ENCODE measurements at places on chromosomes 12 and 14.

DNA sequence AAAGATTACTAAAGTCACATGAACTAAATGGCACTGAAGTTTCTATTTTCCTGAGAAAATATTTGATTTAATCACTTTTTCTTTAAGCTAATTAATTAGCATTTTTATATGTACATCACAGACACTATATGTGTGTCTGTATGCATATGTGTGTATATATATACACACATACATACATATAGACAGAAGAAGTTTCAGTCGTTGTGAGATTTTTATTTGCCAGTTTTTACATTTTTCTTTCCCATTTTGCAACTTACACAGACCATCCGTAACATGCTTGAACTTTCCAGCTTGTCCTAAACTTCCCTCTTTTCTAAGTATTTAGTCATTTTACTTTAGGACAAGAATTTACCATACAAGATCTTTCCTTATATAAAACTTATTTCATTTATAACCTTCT, 299.1 kb downstream of the IPO8 start:
- DNase-seq: no peak

DNA sequence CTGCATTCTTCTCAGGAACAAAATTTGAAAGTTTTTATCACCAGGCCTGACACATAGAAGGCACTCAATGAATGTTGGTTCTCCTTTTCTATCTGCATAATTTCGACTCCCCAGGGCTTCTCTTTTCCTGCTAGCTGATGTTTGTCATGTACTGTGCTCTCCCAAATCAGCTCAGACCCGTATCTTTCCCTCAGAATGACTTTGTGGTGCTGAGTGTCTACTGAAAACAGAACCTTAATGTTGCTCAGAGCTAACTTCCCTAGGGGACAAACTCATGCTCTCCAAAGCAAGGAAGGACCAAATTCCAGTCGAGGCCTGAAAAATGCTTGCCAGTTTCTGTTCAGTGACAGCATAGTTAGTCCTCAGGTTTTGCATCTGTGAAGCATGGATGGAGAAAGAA, 1.9 kb downstream of the ARHGDIB start:
- no peak for DNase-seq

DNA sequence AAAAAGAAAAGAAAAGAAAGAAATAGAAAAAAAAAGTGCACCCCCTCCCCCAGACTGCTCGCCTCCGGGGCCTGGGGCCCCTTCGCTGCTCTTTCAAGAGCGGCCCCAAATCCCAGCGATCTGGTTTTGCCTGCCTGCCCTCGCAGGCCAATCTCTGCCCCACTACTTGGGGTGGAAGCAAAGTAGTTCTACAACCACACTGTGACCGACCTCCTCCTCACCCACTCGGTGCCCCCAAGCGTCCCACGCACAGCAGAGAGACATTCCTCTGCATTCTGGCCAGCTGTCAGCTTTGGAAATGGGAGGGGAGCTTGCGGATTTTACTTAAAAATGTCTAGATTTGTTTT, 2.4 kb upstream of the TBX3 start:
- no peak for DNase-seq

GRCh38 chr12:639566-639965, 23.7 kb downstream of the NINJ2 start:
- no peak for DNase-seq

GRCh38 chr14:39680777-39681176, 248.5 kb upstream of the FBXO33 start:
- DNase-seq: no peak

DNA sequence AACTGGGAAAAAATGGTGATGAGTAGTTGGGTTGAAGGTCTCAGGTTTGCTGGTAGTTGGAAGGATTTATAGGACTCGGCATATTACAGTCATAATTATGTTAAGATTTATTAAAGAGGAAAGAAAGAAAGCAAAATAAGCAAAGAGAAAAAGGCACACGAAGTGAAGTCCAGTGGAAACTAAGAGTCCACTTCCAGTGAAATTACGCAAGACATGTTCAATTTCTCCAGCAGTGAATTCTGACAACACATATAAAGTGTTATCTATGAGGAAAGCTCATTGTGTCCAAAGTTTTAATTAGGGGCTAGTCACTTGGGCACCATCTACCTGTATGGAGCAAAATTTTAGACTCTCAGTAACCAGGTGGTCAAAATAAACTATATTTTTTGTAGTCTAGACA, 143.3 kb downstream of the CEP128 start:
- DNase-seq: no peak

GRCh38 chr14:101167428-101167827, 263.9 kb upstream of the RTL1 start:
- no peak for DNase-seq

DNA sequence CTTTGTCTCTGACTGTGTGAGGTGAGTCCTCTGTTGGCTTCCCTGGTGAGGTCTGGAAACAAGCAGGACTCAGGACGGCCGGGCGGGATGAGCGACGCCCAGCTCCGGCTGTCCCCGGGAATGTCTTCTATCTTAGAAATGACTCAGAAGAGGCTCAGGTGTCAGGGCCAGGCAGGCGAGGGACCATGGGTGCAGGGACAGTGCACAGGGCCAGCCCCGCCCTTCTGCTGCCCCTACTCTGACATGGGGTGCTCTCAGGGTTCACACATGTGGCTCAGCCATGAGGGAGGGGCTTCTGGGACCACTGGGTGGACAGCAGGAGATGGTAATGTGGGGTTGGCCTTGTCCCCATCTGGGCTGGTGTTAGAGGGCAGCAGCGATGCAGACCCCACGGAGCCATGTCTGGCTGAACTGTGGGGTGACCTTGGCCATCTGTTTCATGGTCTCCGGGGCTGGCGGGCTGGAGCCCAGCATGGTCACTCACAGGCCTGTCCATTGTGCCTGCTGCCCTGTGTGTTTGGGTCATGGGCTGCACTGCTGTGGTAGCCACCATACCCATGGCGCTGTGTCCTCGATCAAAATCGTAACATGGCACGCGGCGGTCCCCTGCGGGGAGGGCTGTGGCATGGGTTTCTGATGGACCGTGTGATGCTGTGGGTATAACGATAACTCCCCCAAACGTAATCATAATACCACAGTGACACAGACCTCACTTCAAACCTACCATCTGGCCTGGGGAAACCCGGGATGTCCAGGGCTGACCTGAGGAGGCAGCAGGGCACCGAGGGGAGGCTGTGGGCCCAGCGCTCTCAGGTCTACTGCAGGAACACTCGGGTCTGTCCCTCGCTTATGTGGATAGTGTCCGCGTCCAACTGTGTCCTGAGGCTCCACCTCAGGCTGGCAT, 368.8 kb downstream of the TMEM121 start:
- DNase-seq: no peak

DNA sequence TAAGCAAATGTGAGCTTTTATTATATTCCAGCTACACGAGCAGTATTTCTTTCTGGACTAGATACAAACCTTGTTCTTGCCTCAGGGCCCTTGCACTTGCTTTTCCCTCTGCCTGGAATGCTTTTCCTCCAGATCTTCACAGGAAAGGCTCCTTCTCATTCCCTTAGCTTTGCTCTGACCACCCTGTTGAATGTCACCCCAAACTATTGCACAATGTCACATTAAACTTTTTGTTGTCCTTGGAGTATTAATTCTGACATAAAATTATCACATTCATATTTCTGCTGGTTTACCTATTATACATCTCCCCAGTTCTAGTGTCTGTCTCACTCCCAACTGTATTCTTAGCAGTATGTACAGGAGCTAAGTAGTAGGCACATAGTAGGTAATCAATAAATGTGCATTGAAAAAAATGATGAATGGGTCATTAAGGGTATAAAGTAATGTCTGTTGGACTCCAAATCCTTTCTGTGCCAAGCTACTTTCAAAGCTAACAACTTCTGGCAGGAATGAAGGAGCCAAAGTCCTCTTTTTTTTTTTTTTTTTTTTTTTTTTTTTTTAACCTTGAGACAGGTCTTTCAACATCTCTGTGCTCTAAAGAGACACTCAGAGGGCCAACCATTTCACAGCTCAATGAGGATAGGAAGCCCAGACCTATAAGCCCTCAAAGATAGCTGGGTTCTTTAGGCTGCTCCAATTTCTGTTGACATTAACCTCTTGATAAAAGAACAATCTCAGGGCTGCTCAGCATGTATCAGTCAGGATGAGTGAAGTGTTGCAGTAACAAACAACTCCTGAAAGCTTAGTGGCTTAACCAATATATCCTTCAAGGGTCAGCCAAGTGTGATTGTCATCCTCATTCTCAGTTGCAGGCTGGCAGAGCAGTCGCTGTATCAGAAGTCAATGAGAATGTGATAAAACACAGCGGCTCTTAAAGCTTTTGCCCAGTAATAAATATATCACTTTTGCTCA, 424.4 kb upstream of the TBX3 start:
- DNase-seq: no peak

DNA sequence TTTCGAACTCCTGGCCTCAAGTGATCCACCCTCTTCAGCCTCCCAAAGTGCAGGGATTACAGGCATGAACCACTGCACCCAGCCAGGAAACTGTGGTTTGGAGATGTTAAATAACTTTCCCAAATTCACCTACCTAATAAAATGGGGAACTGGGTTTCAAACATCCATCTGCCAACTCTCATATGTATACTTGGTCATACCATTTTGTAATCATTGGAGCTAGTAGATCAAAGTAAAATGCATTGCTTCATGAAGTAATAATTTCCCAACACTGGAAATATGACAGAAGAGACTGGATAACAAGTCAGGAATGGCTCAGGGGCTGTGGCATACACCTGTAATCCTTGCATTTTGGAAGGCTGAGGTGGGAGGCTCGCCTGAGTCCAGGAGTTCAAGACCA, 5.3 kb upstream of the HECTD1 start:
- DNase-seq: no peak

DNA sequence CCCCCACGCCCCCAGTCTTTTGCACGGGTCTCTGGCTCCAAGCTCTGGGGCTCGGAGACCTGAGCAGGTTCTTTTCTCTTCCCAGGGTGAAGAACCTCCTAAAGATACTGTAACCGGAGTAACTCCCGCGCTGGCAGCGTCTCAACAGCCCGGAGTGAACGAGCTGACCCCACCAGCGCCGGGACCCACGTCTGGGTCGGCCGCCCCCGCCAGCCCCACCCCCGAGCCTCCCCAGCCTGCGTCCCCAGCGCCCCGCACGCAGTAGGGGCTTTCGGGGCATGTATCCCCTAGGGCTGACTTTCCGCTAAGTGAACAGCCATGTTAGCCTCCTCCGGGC, 858 bp downstream of the SLC35F4 start:
- no peak for DNase-seq

DNA sequence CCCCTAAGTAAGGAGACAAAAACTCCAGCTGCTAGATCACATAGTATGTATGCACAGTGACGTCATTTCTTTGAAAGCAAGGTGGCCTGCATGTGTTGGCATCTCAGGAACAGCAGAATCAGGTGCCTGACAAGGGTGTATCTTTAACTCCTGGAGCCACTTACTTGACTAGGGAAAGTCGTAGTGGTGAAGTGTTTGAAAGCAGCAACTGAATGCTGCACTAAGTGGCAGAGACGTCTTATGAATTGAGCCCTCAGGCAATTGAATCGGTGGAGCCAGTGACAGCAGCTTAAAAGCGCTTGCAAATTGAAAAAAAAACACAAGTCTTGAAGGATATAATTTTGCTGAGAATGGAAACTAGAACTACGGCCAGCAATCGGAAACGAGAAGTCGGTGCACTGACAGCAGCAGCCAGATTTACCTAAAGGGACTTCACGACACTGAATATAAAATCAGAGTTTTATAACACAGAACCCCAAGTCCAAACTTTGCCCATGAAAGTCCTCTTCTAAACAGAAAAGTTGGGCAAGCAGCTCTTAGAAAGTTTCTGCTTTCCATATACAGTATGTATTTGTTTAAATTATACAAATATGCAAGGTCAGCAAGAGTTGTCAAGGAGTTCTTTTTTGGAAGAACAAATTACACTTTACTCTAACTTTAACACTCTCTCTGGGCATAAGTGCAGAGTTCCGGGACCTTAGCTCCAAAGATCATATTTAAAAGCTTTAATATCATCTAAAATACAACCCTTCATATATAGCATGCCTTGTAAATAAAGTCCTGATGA, 1.1 kb downstream of the IGF1 start:
- peak; percentile 61 for DNase-seq

DNA sequence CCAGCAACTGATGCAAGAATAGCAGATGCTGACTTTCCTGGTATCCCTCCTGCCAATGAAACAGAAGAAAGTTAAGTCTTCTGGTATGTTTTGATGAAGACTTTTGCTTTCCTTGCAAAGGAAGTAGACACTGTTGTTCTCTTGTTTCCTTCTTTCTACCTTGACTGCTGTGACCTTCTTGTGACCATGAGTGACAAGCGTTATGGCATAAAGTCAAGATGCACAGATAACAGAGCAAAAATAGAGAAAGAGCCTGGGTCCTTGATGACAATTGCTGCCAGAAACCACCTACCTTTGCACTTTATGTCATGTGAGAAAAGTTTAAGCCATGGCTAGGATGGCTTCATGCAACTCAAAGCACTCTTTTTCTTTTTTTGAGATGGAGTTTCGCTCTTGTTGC, 49.2 kb upstream of the LTA4H start:
- DNase-seq: no peak

GRCh38 chr12:45760333-45760732, 30.8 kb downstream of the ARID2 start:
- DNase-seq: no peak

DNA sequence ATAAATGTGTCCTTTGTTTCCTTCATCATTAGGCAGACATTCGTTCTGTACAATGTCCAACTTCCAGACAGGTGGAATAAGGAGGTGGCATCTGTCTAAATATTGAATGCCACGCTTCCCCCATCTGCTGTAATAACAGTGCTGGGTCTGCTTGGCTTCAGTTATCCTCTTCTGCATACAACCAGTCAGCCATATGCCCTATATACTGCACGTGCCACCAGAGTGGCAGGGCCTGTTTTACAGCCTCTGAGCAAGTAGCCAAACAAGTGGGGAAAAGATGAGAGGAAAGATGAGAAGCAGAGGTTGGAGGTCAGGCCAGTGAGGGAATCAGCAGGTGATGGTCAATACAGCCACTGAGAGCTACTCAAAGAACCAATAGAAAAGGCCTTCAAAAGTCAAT, 55.4 kb downstream of the OTX2 start:
- DNase-seq: peak; percentile 52

GRCh38 chr14:89276424-89276975, 140.5 kb downstream of the FOXN3 start:
- DNase-seq: no peak

GRCh38 chr12:45638386-45638785, 91.1 kb upstream of the ARID2 start:
- no peak for DNase-seq

GRCh38 chr12:98456041-98456440, 59.3 kb upstream of the TMPO start:
- DNase-seq: no peak

- DNase-seq: no peak
Observed at GRCh38 chr14:33768458-33768830, 182.4 kb downstream of the EGLN3 start.

GRCh38 chr12:124309231-124309630, 14.3 kb downstream of the RFLNA start:
- no peak for DNase-seq
